ENCODE measurements at places on chromosomes 3 and 15.
A peak's percentile ranks its signal among the peaks of the same experiment; 100 is the strongest.

- DNase-seq: no peak
These were observed 246.1 kb downstream of the NFKBIZ start for GRCh38 chr3:102095383-102095782.

- no peak for DNase-seq
These were observed 149.4 kb downstream of the VGLL4 start for GRCh38 chr3:11494131-11494916.

DNA sequence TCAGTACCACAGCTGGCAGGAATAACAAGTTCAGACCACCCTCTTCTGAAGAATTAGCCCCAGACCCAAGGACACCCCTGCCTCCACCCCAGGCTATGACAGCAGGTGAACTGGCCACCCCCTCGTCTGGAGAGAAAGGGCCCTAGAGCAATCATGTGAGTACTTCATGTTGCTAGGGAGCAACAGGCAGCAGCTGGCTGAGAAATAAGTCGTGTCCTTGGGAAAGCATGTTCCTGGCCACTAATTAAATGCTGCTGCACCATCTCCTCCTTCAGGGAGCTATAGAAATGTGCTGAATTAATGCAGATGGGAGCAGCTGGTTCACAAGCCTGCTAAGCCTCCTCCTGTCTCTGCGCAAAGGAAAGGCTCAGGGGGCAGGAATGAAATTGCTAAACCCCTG is 31.5 kb downstream of the MRPS11 start:
- no peak for DNase-seq

DNA sequence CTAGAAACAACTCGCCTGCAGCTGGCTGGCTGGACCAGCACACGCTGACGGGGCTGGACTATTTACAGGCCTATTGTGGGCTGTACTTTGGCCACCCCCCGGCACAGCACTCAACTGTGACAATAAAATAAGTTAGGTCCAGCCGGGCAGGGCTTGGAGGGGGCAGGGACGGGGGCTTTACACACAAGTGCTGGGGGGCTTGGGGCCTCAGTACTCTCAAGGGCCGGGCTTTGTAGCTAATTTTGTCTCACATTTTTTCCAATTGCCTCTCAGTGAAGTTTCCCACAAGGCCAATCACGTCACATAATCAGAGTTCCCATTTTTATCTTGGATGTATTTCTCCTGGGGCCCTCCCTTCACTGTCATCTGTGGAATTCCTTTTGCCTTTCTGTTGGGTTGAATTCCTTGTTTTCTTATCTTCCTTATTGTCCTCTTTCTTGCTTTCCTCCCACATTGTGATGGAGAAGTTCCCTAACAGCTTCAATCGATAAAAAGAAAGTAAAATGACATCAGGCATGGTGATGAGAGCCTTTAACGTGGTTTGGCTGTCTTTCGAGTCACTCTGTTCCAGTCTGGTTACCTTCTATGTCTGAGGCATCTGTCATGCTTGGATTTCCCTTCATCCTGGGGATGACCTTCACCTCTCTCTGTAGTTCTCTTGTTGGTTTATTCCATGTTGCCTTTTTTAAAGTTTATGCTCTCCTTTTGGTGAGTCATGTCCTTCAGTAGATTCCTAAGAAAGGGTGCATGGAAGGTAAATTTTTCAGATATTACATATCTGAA is 44.1 kb upstream of the CMTM7 start:
- no peak for DNase-seq

- no peak for DNase-seq
These were observed 34.1 kb upstream of the KLHL25 start for GRCh38 chr15:85828874-85829273.

- no peak for DNase-seq
These were observed 126.4 kb downstream of the GREM1 start for GRCh38 chr15:32844118-32844711.

GRCh38 chr3:47161983-47162696 is 1.8 kb downstream of the SETD2 start:
- DNase-seq: no peak

- no peak for DNase-seq
These were observed 1.2 kb downstream of the MEX3B start for GRCh38 chr15:82044373-82045178.

- no peak for DNase-seq
These were observed 2.2 kb downstream of the VPS8 start for GRCh38 chr3:184814214-184814613.

GRCh38 chr15:22226034-22226790 is 145.9 kb downstream of the OR4M2 start:
- DNase-seq: no peak

GRCh38 chr15:81024265-81024872 is 23.6 kb downstream of the TLNRD1 start:
- DNase-seq: no peak

GRCh38 chr3:138724443-138724842 is 110.3 kb downstream of the PIK3CB start:
- DNase-seq: no peak

DNA sequence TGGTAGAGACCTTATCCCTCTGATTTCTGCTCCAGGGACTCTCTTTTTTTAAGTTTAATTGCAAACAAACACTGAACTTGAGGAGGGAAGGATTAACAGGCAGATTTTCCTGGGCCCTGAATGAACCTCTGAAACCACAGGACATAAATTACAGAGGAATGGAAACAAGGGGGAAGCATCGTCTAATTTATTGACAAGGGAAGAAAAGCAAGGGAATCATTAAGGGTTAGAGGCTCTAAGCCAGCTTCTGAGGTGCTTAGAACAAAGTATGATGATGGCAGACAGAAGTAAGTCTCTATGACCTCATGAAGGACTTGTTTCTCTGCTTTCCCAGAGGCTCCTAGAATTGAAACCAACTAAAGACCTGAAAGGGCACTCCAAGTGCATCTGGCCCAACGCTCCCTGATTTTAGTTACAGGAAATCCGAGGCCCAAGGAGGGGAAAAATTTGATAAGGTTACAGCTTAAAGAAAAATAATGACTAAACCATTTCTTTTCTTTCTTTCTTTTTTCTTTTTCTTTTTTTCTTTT is 244.7 kb upstream of the NR2E3 start:
- no peak for DNase-seq

- DNase-seq: no peak
These were observed 1.9 kb upstream of the SPPL2A start for GRCh38 chr15:50767332-50767861.

GRCh38 chr15:37221671-37222145 is 121.4 kb upstream of the MEIS2 start:
- DNase-seq: no peak

DNA sequence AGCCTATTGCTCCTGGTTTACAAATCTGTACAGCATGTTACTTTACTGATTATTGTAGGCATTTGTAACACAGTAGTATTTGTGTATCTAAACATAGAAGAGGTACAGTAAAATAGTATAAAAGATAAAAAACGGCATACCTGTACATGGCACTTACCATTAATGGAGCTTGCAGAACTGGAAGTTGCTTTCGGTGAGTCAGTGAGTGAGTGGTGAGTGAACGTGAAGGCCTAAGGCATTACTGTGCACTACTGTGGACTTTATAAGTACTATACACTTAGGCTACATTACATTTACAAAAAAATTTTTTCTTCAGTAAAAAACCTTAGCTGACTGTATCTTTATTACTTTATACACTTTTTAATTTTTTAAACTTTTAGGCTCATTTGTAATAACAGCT is 90.9 kb downstream of the RAP2B start:
- DNase-seq: no peak

DNA sequence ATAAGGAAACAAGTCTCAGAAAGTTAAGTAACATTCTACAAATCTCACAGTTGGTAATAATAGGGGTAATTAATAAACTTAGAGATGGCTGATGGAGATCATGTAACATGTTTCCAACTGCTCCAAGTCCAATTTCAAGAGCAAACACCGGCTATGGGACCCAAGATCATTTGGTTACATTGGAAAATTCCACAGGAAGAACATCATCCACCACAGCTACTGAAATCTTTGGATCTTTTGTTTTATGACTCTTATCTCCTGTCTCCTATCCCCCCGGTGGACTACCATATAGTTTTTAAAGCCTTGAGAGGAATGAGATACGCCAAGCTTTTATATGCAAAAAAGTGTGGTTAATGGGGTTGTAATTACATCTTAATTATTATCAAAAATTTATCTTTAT is 216.1 kb downstream of the WNT5A start:
- no peak for DNase-seq

- DNase-seq: no peak
These were observed 749.7 kb upstream of the ARPP21 start for GRCh38 chr3:34889641-34890040.

GRCh38 chr3:71129611-71130431 is 453.7 kb downstream of the FOXP1 start:
- no peak for DNase-seq

GRCh38 chr3:65597952-65598413 is 440.7 kb downstream of the MAGI1 start:
- DNase-seq: peak; percentile 30
